ENCODE measurements at places on chromosomes 1 and 21.

GRCh38 chr1:236108027-236108648 is 34.2 kb upstream of the GPR137B start:
- DNase-seq, result no peak

GRCh38 chr1:168112673-168113305 is 23.9 kb downstream of the GPR161 start:
- no peak for DNase-seq

DNA sequence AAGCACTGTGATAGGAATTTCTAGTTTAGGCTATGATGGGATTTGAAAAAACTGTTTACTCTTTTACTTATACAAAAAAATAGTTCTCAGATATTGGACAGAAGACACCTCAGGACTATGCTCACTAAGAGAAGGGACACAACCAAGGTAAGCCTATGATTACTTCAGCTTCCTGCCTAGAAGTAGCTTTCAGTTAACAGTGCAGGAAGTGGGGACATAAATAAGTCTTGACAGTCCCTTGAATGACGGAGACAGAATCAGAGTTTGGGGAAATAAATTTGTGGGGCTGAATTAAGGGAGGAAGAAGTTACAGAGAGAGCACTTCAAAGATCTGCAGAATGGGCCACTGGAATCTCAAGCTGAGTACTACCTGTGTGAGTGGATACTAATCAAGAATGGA is 53.8 kb upstream of the OLFM3 start:
- no peak for DNase-seq

DNA sequence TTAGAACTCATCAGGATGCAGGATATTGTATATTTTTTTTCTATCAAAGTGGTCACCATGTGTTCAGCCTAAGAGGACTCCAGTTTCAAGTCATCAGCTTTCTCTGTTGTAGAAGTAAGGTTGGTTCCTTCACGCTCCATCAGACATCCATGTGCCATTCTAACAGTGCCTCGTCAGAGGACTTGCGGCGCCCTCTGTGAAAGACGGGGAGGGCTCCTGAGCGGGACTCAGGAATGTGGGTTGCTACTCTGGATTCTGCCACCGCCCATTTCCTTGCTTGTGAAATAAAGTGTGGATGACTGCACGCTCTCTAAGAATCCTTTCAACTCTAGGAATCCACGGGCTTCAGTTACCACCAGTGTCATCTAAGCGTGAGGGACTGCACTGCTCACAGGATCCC is 593.5 kb downstream of the KIF26B start:
- no peak for DNase-seq

GRCh38 chr1:161440312-161440894 is 64.9 kb upstream of the FCGR2A start:
- peak; percentile 60 for DNase-seq

GRCh38 chr1:51568231-51568935 is 48.5 kb upstream of the OSBPL9 start:
- no peak for DNase-seq

DNA sequence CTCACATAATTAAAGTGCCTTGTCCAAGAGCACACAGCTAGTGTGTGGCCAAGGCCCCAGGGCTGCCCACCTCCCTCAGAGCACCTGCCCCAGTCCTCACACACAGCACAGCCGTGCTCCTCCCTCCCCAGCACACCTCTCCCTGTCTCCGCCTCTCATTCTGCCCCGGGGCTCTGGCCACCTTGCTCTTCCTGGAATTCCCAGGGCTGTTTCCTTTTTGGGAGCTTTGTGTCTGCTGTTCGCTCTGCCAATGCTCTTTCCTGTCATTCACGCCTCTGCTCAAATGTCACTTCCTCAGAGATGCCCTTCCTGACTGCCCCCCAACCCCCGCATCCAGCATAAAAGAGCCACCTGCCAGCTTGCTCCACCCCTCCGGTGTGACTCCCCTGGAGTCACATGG is 13.3 kb downstream of the SLC6A17 start:
- DNase-seq, result no peak

DNA sequence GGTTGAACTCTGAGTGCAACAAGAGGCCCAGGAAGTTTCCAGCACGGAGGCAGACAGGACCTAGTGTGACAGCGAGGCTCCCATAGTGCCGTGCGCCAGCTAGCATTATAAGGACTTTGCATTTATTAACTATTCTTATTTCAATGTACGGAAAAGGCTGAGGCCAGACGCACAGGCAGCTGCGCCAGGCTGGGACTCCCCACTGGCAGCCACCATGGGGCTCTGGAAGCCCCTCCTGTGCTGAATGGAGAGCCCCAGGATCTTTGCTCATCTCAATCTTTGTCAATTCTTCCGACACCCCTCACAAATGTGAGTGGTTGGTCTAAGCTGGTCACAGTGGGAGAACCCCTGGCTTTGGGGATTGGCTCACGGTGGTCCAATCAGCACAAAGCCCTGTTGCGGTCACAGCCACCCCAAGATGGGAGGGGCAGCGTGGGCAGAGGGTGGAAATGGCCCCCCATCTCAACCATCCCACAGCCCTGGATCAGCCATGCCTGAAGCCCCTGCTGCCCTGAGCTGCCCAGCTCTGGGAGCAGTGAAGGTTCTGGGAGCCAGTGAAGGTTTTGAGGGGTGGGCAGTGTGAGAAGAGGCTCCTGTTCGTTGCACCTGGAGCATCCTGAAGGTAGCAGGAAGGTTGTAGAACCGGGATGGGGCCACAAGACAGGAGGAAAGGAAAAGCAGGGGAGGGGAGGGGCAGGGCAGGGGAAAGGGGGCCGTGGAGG is 59.5 kb upstream of the ADARB1 start:
- DNase-seq, result no peak

GRCh38 chr1:44826375-44827196 is 16.5 kb downstream of the PTCH2 start:
- no peak for DNase-seq

Data from CD4-positive, alpha-beta T cell treated with Interleukin-12 subunit alpha and Interleukin-12 subunit beta, for 1 hour (primary cell).